Karpas-422 (cell line): ENCODE measurements at places on chromosomes 5 and 9. TPM values are rescaled to one million over a fixed set of nuclear protein-coding genes. Genes with fewer than 3 reads are reported as not detected.

- peak overlapping the region; percentile 61 for H3K4me3 ChIP-seq
- H3K27ac ChIP-seq = peak overlapping the region; percentile 96
- H3K4me1 ChIP-seq = peaks cover 80% of the 10 kb centered on the region
- peaks cover 4% of the 10 kb centered on the region; the same call in 1 of the 2 replicates for H3K36me3 ChIP-seq
These were observed 38.4 kb upstream of the GRHPR start for GRCh38 chr9:37383876-37384746.

DNA sequence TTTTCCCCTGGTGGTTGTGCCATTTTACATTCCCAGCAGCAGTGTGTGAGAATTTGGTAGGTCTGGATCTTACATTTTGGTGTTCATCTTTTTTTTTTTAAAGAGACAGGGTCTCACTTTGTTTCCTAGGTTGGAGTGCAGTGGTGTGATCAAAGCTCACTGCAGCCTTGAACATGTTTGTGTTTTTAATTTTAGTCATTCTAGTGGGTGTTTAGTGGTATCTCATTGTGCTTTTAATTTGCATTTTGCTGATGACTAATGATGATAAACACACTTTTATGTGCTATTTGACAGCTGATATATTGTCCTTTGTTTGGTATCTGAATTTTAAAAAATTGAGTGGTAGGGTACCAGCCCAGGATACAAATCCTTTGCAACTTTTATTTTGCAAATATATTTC is 53.4 kb upstream of the POMT1 start:
- no peak overlapping the region for H3K27ac ChIP-seq
- H3K4me1 ChIP-seq = no peaks in the 10 kb centered on the region
- H3K4me3 ChIP-seq = no peak overlapping the region
- no peak for DNase-seq
- H3K27me3 ChIP-seq = no peaks in the 10 kb centered on the region
- H3K36me3 ChIP-seq = peaks cover 75% of the 10 kb centered on the region

- H3K27ac ChIP-seq = no peak overlapping the region
- no peaks in the 10 kb centered on the region for H3K36me3 ChIP-seq
- no peak overlapping the region for H3K4me3 ChIP-seq
These were observed 8.4 kb upstream of the PHYHD1 start for GRCh38 chr9:128912270-128912853.

DNA sequence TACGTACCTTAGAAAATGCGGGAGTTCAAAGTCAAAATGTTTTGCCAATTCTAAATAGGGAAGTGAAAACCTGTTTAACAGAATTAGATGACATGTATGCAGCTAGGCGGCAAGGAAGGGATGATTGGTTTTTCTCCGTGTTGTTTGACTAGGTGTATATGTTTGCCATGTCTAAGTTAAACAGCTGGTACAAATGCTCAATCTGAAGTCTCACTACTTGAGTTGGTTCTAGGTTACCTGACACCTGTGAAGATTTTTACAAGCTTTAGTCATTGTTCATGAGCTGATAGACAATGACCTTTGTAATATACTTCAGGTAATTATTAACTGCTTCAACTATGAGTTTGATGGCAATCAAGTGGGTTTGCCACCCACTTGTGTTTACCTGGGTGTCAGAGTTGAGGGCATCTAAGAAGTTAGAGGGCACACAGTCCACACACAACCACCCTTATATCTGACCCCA is 74.3 kb downstream of the SLC44A1 start:
- no peaks in the 10 kb centered on the region for H3K4me1 ChIP-seq
- H3K27me3 ChIP-seq = no peaks in the 10 kb centered on the region
- DNase-seq = no peak
- H3K4me3 ChIP-seq = no peak overlapping the region
- no peaks in the 10 kb centered on the region for H3K36me3 ChIP-seq

ANKRD31 gene
- total RNA-seq = 0.22 and 0.30 TPM in 2 replicates
